Activated naive CD4-positive, alpha-beta T cell treated with anti-CD3 and anti-CD28 coated beads, Interleukin-2, amount 10 ng/mL, durations not matched to agents 7 days and 5 days (primary cell): ENCODE measurements at places on chromosomes 5 and 9.
A peak's percentile ranks its signal among the peaks of the same experiment; 100 is the strongest.

DNA sequence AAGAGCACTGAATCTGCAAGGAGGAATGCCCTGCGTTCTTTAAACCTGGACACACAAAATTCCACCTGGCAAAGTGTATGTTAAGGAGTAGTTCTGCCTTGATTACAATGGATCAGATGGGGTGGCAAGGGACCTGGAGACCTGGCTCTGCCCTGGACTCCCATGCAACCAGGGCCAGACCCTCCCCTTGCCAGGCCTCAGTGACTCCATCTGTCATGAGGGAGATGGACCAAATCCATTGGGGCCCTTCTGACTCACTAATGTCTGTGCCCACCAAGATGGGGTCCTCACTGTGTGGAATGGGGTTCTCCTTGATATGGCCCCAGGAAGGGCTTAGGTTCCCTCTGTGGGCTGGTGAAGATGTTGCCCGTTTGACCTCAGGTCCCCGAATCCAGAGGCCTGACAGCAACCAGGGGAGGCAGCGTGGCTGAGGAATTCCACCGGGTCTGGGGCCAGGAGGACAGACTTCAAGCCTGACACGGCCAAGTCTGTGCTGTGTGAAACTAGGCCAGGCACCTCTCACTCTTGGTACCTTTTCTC, 100.3 kb downstream of the PAX5 start:
- DNase-seq = no peak

DNA sequence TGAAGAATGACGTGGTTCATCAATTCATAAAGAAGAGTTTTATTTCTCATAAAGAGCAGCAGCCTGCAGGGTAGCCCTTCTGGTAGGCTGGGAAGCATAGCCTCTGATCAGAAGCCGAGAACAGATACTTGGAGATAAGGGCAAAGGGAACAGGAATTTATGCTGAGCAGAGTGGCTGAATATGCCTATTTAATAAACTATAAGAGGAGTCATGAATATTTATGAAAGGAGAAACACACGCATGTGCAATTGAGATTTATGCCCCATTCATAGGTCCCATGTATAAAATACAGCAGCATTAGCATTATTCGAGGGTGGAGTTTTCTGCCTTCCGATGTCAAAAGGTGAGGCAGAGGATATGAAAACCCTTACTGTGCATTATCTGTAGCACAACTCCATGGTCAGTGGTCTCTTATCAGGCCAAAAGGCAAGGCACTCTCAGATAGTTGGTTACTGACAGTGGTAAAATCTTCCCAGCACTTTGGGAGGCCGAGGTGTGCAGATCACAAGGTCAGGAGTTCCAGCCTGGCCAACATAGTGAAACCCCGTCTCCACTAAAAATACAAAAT, 569.1 kb downstream of the ACTL7B start:
- no peak for DNase-seq

- no peak for DNase-seq
These were observed 4.5 kb downstream of the TTC23L start for GRCh38 chr5:34843497-34843896.

GRCh38 chr9:133124907-133125275, 3.9 kb upstream of the RALGDS start:
- no peak for DNase-seq

DNA sequence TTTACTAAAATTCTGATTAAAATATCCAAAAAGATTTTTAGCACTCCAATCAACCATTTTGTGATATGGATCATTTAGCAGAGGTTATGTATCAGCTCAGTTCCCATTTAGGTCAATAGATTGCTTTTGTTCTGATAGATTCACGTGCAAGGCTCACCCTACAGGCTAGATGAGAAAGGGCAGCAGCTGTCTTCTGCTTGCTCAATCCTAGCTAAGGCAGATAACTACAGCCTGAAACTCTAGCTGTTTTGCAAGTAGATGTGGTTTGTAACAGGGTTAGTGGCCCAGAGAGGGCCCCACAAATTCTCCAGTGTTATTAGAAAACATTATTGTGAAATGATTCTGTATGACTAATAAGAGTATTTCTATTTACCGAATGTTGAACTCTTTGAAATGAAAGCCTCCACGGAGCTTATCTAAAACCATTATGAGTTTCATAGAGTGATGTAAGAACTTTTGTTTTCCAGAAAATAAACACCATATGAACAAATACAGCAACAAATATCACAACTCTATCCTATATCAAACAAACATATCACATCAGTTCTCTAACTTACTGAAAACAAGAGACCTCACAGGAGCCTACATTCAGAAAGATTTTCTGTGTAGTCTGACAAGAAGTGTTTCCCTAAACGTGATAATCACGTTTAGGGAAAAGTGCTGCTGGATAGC, 841.9 kb upstream of the ACO1 start:
- DNase-seq = peak; percentile 24

DNA sequence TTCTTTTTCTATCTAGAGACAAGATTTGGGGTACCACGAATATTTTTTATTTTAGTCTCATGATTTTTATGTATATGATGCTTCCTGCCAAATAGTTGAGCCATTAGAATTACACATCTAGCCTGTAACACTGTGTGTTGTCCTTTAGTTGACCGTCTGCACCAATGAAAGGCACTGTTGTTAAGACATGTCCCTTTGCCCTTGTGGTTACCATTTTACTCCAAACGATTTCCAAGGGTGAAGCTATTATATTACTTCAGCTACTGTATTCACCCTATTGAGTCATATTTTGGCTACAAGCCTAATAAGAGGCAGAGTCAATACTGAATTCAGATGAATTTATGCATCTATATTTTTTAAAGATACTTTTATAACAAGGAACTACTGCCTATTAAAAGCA, 207.6 kb downstream of the CETN3 start:
- DNase-seq = no peak

- DNase-seq = no peak
These were observed 3.7 kb downstream of the PHF24 start for GRCh38 chr9:34961574-34962490.

DNA sequence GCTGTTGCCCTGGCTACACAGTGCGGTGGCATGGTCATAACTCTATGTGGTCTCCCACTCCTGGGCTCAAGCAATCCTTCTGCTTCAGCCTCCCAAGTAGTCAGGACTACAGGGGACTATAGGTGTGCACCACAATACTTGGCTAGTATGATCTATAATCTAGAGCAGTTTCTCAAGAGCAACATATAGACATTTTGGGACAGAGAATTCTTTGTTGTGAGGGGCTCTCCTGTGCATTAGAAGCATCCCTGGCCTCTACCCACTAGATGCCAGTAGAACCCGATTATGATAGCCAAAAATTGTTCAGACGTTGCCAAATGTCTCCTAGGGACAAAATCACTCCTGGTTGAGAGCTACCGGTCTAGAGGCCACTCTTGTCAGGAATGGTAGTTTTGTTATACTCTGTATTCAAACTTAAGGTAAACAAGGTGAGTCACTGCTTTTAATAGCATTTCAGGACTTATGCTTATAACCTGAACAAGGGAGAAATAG, 7.2 kb downstream of the ANKHD1 start:
- DNase-seq = no peak

GRCh38 chr5:163916376-163916775, 411.0 kb downstream of the MAT2B start:
- DNase-seq = no peak

GRCh38 chr5:6576861-6577501, 55.9 kb downstream of the NSUN2 start:
- peak; percentile 43 for DNase-seq

DNA sequence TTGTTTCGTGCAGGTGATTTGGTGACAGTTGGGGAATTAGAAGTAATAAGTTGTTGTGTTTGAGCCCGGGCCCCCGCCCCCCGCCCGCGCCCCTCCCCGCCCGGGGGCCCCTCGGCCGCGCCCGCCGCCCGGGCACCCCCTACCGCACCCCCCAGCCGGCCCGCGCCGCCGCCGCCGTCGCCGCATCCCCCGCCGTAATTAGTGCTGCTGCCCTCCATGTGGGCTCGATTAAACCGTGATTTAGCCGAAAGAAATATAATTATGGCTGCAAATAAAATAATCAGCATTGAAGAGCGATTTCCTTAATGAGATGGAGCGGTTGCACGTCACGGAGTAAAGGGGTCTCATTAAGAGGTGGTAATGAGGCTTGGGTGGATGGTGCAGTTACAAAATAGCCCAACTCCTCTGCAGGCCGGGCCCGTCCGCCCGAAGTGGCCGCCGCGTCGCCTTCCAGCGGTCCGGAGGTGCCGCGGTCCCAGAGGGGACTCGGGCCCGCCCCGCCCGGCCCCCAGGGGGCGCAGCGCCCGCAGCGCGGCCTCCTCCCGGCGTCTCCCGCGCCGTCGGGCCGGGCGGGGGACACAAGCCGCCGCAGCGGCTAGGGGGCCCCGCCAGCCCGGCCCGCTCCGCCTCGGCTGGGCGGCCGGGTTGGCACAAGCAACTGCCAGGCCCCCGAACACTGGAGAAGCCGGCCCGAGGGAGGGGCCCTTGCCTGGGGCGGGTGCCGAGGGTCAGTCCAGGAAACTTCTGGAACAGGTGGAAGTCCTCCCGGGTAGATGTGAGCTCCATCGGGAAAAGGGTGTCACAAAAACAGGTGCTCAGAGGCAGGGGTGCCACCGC, 6.9 kb upstream of the OTP start:
- peak; percentile 41 for DNase-seq

DNA sequence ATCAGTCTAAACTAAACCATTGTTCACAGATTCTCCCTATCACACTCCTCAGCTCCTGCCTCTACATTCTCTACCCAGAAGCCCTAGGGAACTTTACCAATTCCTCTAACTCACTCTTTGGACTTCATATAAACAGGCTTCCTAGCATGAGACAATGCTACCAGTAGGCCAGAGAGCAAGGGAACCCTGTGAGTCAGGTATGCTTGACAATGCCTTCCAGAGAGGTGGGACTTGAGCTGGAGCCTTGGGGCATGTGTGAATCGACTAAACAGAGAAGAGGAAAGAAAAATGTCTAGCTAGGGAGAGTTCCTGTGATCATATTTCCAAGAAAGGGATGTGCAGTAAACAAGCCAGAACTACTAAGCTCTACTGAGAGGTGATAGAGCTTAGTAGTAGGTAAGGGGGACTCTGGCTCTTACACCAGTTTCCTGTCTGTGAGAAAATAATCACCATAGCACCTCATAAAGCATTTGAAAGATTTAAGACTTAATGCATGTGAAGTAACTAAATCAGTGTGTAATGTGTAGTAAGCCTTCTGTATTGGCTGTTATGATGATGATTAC, 6.4 kb upstream of the RFK start:
- no peak for DNase-seq

DNA sequence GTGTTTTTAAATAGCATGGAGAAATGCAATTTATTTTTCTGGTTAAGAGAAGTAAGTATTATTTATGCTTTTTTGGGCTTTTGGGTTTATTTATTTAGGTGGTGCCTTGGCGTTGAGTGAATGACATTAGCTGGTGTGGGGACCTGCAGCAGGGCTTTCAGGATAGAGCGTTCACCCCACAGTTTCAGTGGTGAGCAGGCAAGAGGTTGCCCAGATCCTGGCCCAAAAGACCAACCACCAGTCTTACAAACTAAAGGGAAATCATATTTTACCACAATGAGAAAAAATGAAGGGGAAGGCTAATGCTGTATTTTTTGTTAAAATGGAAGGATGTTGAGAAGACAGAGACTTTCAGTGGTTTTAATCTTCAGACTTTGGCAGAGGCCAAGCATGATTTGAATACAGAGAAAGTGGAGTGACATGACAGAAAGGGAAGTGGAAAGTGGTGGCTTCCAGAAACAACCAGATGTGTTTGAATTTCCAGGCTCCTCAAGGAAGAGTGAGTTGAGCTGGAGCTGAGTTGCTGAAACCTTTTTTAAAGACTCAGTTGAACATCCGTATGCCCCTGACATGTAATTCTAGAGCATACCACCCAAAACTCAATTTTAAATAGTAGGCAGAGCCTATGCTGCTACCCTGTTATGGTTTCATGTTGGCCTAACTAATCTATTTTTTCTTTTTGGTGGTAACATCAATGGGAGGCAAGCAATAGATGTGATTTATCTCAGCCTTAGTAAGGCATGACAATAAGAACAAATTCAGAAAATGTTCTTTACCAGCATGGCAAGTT, 94.8 kb downstream of the AOPEP start:
- DNase-seq = no peak

DNA sequence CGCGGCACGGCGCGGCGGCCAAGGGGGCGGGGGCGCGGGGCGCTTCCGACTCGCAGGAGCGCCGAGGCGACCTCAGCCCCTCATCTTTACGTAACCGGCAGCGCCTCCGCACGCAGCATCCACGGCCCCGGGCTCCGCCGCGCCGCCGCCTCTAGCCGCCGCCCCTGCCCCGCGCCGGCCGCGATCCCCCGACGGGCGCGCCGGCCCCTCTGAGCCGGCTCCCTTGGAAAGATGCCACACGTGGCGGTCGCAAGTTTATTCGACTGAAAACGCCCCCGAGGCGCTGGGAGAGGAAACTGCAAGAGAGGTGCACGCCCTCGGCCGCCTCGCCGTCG, 1.0 kb downstream of the KLF9 start:
- no peak for DNase-seq
